Caudate nucleus (tissue), 63 donors: ENCODE measurements at places on chromosomes 5 and 9.

- no peak for DNase-seq
Observed at GRCh38 chr9:4207881-4208615, 91.8 kb downstream of the GLIS3 start.

DNA sequence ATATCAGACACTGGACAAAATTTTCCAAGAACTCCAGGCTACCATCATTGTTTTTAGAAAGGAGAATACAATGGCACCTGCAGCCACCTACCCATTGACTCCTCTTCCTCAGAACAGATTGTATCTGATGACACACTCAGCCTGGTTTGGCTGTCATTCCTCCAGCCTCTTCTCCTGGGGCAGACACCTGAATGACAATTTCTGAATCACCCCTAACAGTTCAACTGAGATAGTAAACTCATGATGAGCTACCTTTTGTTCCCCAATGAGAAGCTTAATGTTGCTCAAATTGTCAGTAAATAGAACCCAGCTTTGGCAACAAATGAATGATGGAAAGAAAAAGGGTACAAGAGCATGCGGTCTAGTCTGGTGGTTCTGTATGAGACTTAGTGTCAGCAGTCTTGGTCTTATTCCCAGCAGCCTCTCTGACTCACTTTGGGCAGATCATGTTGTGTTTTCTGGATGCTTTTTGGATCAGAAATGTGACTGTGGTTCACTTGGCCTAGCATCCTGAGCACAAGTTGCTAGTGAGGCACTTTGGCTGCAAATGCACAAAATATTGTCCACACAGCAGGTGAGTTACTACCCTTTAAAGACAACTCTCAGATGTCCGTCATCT is 78.3 kb downstream of the MAMDC2 start:
- DNase-seq: no peak

DNA sequence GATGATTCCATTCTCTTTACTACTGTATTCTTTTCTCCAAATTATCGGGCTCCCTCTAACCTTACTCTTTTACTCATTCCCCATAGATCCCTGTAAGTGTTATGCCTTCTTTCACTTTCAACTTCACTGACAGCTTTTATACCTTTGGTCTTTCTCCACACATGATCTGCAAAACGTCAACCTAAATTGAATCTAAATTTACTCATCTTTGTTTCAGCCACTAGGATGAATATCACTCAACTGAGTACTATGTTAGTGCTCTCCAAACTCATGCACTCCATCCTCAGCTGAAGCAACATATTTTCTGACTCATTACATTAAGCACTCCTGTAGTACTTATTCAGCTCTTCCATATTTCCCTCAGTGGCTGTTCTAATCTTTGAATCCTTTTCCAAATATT is 133.4 kb downstream of the ADAMTS19 start:
- no peak for DNase-seq

- no peak for DNase-seq
Observed at GRCh38 chr5:118220556-118221195, 767.7 kb downstream of the DTWD2 start.

DNA sequence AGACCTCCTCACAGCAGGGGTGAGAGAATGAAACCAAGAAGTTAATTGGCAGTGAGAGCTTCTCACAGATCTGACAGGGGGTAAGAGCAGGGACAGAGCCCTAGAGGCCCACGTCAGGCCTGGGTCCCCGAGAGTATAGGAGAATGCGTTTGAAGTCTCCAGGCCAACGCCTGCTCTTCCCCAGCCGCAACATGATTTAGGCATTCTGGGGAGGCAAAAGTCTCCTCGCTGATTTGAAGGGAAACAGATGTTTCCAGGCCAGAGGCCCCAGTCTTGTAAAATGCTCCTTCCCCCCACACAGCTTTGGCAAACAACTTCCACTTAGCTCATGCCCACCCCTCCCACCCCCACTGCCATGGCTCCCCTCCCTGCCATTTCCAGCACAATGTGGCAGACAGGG is 239.2 kb upstream of the TRIM32 start:
- no peak for DNase-seq

DNA sequence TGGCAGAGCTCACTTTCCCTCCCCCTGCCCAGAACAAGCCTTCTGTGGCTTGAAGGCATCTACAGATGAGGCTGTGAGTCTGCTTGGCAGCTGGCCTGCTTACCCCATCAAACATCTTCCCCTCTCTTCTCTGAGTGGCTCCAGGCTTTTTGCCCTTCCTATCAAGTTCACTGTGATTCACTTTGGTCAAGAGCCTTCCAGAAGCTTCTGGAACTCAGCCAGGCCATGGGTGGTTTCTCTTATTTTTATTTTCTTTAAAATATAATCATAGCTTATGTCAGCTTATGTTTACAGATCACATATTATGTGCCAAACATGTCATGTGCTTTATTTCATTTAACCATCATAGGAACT is 267.0 kb downstream of the SEC61B start:
- DNase-seq: no peak

- DNase-seq: no peak
Observed at GRCh38 chr9:75085640-75086039, 2.3 kb downstream of the NMRK1 start.

DNA sequence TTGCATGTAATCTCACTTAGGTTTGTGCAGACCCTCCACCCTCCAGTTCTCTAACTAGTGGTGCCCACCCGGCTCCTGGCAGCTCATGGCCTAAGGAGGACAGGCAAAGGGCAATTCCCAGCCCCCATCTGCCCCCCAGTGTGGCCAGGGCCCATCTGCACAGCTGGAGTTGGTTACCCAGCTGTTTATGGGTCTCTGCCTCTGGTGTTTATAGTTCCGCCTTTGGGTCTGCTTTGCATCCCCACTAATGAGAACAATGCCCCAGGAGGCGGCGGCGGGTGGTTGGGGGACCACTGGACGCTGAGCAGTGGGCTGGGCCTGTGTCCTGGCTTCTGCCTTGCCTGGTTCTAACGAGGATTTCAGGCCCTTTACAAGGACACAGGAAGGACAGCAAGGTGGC is 62.4 kb downstream of the NDST1 start:
- DNase-seq: no peak

DNA sequence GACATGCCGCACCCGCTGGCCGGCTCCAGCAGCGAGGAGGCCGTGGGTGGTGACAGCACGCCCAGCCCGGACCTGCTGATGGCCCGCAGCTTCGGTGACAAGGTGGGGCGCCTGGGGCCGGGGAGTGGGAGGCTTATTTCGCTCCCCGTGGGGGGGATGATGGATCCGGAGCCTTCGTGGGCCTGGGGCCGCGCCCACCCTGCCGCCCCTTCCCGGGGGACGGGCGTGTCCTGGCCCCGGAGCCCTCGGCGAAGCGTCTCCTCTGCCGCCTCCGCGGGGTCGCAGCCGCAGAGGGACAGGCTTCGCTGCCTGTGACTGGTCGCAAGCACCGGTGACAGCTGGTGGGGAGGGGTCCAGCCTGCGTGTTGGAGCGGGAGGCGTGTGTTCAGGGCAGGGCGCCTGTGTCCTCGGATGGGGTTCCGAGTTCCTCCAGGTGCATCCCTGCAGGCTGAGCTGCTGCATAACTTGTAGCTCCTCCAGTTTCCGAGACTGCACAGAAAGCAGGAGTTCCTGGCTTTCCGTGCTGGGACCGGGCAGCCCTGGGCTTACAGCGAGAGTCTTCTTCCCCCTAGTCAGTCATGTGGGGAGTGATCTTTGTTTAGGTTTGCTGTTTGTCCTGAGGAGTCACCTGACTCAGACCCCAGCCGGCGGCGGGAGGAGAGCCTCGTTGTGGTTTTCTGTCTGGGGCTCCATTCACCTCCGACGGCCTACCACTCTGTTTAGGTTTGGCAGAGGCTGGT is 666 bp downstream of the SNX30 start:
- DNase-seq: peak; percentile 37

GRCh38 chr5:138565100-138565821 is 9.9 kb downstream of the HSPA9 start:
- no peak for DNase-seq

GRCh38 chr9:76617497-76618175 is 146.6 kb upstream of the PCA3 start:
- DNase-seq: no peak

DNA sequence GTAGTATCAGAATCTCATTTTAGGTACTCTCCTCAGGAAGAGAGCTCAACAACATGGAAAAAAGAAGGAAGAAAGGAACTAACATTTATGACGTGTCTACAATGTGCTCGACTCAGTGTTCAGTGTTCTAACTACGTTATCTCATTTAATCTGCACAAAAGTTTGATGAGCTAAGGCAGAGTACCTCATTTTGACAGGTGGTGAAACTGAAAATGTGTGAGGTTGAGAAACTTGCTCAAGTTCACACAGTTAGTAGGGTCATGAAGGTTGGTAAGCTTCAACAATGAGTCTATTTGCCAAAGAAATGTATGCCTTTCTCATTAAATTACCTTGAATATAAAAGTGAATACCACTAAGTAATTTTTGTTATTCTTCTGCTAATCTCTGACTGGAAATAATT is 165.1 kb downstream of the CAAP1 start:
- DNase-seq: no peak

- DNase-seq: peak; percentile 32
Observed at GRCh38 chr9:22416692-22417060, 29.9 kb upstream of the DMRTA1 start.

GRCh38 chr9:27601396-27601795 is 28.1 kb upstream of the C9orf72 start:
- no peak for DNase-seq

DNA sequence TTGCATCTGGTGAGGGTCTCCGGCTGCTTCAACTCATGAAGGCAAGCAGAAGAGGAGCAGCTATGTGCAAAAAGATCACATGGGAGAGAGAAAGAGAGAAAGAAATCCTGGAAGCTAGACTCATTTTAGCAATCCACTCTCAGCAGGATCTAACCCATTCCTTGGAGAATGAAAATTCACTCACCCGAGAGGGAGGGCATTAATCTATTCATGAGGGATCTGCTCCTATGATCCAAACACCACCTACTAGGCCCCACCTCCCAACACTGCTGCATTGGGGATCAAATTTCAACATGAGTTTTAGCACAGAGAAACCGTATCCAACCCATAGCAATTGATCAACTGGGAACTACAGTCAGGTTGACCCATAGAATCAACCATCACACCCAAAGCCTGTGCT is 98.1 kb upstream of the SV2C start:
- no peak for DNase-seq

DNA sequence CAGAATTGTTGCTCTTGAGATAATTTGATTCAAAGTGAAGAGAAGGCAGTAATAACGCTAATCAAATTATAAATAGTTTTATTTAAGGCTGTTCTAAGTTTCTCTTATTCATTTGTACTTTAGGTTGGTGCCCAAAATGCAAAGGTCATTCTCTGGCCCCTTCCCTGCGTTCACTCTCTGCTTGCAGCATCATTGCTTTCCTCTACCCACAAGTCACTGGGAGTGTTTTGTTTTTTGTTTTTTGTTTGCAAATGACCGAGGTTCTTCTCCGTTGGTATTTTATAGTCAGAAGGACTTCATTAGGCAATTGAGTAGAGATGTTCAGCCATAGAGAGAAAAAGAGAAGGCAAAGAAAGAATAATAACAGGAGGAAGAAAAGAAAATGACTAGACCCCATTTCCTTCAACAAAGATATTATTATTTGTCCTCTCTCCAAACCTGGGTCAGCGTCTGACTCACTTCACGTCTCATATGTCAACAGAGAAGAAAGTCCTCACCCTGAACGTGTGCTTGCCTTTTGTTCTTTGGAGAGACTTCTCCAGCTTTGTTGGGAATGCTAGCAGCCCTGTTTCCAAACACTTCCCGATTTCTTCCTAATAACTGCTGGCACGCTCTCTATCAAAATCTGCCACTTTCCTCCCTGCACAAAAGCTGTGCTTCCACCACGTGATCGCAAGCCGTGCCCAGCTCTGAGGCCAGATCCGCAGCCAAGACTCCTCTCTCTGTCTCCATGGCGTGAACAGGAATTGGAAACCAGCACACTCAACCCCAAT is 119.8 kb downstream of the EBF1 start:
- DNase-seq: peak; percentile 2

GRCh38 chr5:72248410-72248981 is 71.5 kb downstream of the MRPS27 start:
- peak; percentile 18 for DNase-seq

GRCh38 chr9:133861086-133861485 is 122.9 kb upstream of the SARDH start:
- DNase-seq: no peak

- DNase-seq: no peak
Observed at GRCh38 chr5:42274913-42275312, 148.3 kb upstream of the GHR start.

GRCh38 chr9:15182730-15183129 is 124.3 kb downstream of the TTC39B start:
- DNase-seq: no peak

GRCh38 chr9:108534741-108535140 is 321.0 kb downstream of the ACTL7B start:
- DNase-seq: no peak

- no peak for DNase-seq
Observed at GRCh38 chr5:38680094-38680825, 123.8 kb upstream of the LIFR start.

GRCh38 chr9:21730899-21731298 is 71.5 kb upstream of the MTAP start:
- no peak for DNase-seq

DNA sequence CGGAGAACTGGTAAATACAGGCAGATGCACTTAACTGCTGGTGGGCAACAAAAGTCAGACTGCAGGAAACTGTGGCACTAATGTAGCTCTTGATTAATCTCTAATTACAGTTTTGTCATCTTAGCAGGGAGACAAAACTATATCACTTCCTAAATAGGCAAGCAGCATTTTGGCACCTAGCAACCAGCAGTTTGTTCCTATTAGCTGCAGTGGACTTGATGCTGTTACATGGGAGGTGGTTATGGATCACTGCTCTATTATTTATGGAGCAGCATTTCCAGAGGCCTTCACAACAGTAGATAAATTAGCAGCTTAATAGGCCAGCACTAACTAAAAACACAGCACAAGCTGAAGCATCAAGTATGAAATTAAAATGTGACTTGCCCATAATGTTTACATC is 518.3 kb upstream of the ITGA1 start:
- no peak for DNase-seq

- DNase-seq: no peak
Observed at GRCh38 chr5:81151546-81151945, 81.6 kb upstream of the CKMT2 start.

- DNase-seq: no peak
Observed at GRCh38 chr9:134723037-134723436, 81.4 kb downstream of the COL5A1 start.

GRCh38 chr5:125134216-125135081 is 388.0 kb upstream of the ZNF608 start:
- no peak for DNase-seq

GRCh38 chr5:123561230-123561629 is 49.3 kb downstream of the CSNK1G3 start:
- no peak for DNase-seq

- no peak for DNase-seq
Observed at GRCh38 chr9:131994364-131995125, 85.1 kb downstream of the MED27 start.

DNA sequence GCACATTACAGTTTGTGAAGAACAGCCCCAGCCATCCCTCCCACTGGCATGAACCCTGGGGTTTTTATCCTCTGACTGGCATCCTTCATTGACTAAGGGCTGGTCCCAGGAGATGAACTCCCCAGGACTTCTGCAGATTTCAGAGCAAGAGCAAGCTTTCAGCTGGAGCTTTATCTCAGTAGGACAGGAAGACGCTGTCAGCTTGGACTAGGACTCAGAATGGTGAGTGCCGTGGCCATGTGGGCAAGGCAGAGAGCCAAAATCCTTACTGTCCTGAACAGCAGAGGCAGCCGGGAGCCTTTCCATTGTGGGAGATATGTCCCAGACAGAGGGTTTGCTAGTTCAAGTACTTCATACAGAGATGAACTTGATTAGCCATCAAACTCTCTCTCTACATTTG is 3.2 kb upstream of the ACOT12 start:
- no peak for DNase-seq

- no peak for DNase-seq
Observed at GRCh38 chr5:149406203-149406978, 27.3 kb upstream of the IL17B start.
